ENCODE measurements at places on chromosomes 5 and 9.

GRCh38 chr5:142716963-142717362 is 31.1 kb upstream of the FGF1 start:
- peak; percentile 62 for DNase-seq

- no peak for DNase-seq
Measured at GRCh38 chr9:114746591-114747346, 59.1 kb downstream of the TNFSF15 start.

- DNase-seq: peak; percentile 96
Measured at GRCh38 chr5:158382473-158382872, 523.5 kb upstream of the CLINT1 start.

GRCh38 chr5:66742083-66742895 is 146.1 kb downstream of the MAST4 start:
- DNase-seq: peak; percentile 16

DNA sequence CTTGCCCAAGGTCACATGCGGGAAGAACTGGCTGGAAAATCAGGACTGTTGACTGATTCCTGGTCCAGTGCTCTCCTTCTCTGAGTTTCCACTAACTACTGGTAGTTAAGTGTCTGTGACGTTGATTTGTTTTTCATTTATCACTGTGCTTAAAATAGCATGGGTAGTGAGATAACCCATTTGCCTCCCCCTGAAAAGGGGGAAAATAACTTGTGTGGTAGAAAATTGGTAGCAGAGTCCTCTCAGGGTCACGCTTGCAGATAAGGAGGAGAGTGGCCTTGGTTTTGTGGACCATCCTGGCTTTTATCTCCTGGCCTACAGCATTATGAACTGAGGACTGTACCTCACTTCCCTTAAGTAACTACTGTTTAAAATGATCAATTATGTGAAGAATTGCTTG is 10.9 kb downstream of the FUBP3 start:
- DNase-seq: no peak

GRCh38 chr9:126667190-126668055 is 53.7 kb downstream of the LMX1B start:
- no peak for DNase-seq
